ENCODE measurements at places on chromosomes 3 and 15.

DNA sequence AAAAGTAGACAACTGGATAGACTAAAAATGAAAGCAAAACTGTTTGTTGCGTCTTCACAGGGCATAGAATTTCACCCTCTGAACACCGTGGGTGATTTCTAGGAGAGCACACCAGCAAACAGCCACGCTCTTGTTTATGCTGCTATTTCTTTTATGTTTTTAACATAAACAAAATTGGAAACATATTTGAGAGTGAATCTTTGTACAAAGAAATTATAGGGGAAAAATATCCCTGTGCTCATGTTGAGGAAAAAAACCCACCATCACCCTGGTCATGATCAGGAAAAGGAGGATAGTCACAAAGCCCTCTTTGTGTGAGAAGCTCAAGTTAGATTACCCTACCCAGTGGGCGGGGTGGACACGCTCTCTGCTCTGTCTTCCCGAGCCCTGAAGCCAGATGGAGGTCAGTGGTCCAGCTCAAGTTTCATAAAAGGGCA lies 313.3 kb downstream of the SATB1 start:
- peak; percentile 19 for DNase-seq

DNA sequence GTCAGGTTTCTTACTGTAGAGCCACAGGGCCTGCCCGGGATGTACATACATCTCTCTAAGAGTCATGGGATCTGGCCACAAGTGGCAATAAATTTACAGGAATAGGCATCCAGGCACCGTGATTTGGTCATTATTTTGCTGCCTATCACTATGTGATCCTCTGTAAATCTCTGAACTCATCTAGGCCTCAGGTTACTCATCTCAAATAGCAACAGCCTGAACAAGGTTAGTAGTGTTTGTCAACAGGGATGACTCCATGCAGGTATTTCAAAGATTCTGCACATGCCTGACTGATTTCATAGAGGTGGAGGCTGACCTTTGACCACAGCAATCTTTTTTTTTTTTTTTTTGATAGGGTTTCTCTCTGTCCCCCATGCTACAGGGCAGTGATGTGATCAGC lies 88.8 kb upstream of the TBL1XR1 start:
- DNase-seq = no peak

DNA sequence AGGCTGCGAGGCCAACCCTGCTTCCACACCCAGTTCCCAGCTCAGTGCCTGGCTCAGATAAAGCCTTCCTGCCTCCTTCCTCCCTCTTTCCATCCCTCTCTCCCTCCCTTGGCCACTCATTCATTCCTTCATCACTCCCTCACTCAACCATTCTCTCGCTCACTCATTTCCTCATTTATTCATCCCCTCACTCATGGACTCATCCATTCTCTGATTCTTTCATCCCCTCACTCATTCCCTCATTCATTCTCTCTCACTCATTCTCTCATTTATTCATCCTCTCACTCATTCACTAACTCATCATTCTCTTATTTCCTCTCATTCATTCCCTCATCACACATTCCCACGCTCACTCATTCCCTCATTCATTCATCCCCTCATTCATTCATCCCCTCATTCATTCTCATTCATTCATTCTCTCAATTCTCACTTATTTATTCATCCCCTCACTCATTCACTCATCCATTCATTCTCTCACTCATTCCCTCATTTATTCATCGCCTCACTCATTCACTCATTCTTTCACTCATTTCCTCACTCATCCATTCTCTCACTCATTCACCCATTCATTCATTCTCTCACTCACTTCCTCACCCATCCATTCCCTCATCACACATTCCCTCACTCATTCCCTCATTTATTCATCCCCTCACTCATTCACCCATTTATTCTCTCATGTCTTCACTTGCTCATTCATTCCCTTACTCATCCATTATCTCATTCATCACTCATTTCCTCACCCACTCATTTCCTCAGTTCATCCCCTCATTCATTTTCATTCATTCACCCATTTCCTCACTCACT lies 13.2 kb downstream of the ABTB1 start:
- DNase-seq = no peak

- no peak for DNase-seq
Observed at GRCh38 chr15:92638709-92639365, 16.7 kb downstream of the FAM174B start.

GRCh38 chr3:171741377-171741776 lies 68.9 kb downstream of the PLD1 start:
- no peak for DNase-seq

DNA sequence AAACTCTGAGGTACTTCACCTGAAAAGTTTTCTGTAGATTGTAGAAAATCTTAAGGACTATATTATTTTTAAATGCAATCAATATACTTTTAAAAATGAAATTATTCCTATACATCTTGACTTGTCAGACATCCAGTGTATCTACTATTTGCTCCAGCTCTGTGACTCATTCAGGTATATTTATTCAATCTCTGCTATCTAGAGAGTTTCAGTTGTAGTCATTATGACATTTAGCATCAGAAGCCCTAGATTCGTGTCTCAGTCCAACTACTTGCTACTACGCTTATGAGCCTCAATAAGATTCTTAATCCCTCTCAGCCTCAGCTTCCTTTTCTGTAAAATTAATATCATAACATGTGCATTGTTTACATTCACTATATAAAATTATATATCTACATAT lies 22.3 kb upstream of the EIF1B start:
- no peak for DNase-seq

DNA sequence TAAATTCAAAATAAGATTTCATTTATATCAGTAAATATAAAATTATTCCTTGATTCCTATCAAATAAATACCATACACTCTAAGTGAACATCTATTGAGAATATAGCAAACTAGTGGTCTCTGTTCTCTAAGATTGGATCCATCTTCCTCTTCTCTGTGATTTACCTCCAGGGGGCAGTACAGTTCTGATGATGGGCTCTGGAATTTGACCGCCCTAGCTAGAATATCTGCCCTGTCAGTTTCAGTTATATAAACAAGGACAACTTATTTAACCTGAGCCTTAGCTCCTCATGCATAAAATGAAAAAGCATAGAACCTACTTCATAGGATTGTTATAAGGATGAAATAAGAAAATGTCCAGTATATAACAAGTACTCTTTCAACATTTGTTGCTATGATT lies 171.1 kb upstream of the CCDC54 start:
- no peak for DNase-seq

- DNase-seq = no peak
Observed at GRCh38 chr3:151940481-151940880, 67.0 kb downstream of the SUCNR1 start.

DNA sequence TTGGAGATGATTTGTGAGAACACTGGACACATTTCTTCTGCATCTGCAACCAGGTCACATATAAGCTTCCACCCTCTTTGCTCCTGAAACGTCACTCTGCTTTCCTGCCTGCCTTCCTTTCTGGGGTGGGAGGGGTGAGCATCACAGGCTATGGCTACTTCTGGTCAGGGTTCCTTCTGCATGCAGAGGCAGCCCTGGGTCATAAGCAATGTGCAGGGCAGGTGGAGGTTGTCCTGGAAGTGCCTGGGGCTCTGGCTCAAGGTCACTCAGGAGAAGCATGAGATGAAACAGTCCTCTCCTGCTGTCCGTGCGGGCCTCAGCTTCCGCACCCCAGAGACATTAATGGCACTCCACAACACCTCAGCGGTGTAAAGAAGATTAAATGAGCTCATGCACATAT lies 15.1 kb downstream of the SLC6A20 start:
- DNase-seq = no peak

DNA sequence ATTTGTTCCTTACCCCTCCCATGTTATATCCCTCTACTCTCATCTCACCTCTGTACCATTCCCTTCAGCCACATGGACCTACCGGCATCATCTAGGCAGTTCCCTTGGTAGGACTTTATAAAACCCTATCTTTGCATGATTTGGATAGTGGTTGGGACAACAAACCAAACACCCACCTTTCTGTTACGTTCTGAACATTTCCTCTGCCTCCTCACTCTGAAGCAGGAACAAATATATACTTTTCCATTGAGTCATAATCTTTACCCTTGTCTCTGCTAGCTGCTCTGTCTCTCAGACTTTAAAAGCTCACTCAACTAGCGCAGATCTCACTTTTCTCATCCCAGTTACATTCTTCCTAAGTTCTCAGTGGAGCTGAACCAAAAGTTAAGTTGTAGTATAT lies 17.8 kb downstream of the UBXN7 start:
- DNase-seq = no peak

DNA sequence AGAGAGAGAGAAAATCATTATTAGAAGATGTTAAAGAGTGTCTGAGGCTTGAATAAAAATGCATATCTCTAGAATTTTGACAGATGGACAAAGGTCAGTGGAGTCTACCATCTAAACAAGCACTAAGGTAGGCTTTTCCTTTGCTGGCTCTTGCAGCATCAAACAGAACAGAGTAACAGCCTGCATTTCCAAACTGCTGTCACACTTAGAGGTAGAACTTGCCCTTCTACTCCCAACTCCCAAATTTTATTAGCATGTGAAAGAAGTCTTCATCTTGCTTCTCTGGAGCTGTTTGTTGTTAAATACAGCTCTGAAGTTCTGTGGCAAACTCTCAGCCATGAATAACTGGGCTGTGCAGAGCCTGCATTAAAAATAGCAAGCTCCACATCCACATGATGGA lies 4.1 kb upstream of the MB21D2 start:
- no peak for DNase-seq

- DNase-seq = no peak
Observed at GRCh38 chr15:63231706-63232105, 42.3 kb downstream of the RAB8B start.

DNA sequence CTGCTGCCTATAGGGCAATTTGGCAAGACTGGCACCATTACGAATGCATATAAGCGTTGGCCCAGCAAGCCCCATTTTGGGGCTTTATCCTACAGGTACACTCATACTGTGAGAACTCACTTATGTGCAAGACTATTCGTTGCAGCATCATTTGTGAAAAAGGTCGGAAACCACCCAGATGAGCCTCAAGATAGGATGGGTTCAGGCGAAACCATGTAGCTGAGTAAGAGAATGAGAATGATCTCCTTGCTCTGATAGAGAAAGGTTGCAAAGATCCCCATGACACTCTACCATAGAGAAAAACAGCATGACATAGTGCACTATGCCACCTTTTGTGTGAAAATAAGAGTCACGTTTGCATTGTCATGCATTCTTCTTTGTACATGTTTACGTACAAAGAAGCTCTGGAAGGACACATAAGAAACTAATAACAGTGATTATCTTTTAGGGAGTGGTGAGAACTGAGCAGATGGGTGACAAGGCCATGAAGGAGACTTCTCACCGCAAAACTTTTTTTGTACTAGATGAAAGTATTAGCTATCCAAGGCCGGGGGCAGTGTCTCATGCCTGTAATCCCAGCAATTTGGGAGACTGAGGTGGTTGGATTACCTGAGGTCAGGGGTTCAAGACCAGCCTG lies 50.0 kb downstream of the RHCG start:
- DNase-seq = no peak

DNA sequence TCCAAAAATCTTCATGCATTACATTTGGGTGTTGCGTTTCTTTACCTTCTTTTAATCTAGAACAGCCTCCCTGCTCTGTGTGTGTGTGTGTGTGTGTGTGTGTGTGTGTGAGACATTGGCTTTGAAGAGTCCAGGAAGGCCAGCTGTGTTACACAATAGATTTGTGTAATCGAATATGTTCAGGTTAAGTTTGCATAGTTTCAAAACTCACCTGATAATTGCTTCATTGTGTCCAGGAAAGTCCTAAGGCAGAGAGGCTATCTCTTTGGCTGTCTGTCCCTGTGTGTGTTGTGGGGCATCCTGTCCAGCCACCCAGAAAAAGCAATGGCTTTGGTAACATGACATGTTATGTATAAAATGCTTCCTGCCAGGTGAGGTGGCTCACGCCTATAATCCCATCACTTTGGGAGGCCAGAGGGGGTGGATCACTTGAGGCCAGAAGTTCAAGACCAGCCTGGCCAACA lies 37.5 kb downstream of the ZNF710 start:
- DNase-seq = no peak

GRCh38 chr15:34043391-34043790 lies 4.4 kb upstream of the AVEN start:
- no peak for DNase-seq

- DNase-seq = no peak
Observed at GRCh38 chr3:70606018-70606417, 293.6 kb upstream of the MDFIC2 start.

DNA sequence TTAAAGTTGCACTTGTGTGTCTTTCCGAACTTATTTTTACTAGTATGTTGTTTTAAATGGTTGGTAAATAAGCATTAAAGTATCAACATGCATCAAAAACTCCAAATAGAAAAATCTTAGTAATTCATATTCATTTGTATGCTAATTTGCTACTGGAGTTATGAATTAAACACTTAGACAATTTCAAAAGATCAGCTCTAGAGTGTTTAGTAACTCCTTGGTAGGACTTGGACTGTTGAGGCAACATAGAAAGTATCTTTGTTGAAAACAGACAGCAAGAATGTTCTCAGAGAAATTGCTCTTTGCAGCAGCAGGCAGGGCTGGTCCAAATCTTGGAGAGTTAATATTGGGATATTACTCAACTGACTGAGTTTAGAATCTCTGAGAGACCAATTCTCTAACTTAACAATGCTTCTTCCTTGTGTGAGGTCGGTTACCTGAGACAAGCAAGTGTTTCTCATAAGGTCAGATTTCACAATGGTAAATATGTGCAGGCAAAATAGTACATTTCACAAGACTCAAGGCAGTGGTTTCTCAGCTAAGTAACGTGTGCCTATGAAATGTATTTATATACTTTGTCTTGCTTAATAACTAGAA lies 147.8 kb upstream of the IL12A start:
- no peak for DNase-seq

- no peak for DNase-seq
Observed at GRCh38 chr3:192834428-192834827, 83.2 kb downstream of the MB21D2 start.

GRCh38 chr15:60784483-60785254 lies 305.7 kb upstream of the ICE2 start:
- DNase-seq = no peak

DNA sequence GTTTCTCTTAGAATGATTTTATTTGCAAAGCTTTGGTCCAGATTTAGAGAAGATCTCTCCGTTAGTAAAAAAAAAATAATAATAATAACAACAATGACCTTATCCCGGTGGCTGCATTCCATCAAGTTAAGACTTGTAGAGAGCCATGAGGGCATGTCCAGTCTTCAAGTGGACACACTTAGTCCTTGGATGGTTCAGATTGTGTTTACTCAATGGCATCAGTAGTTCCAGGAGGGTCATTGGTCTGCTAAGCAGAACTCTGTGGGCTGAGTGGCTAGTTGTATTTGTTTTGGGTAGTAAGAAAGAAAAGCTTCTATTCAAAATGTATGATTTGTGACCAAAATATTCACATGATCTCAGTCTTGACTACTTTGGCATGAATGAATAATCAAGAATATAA lies 116.3 kb upstream of the UBE2E2 start:
- DNase-seq = no peak

GRCh38 chr3:162398554-162398953 lies 901.9 kb downstream of the OTOL1 start:
- DNase-seq = no peak

- DNase-seq = no peak
Observed at GRCh38 chr3:57586778-57587177, 10.4 kb downstream of the ARF4 start.

- DNase-seq = no peak
Observed at GRCh38 chr15:85542895-85543331, 162.5 kb downstream of the AKAP13 start.
